ENCODE measurements at places on chromosomes 11 and 22. TPM values are rescaled to one million over a fixed set of nuclear protein-coding genes. Genes with fewer than 3 reads are reported as not detected.
A peak's percentile ranks its signal among the peaks of the same experiment; 100 is the strongest.

- no peak overlapping the region for H3K4me3 ChIP-seq
- DNase-seq, result peak; percentile 2
- H3K27me3 ChIP-seq, result no peaks in the 10 kb centered on the region
- H3K4me1 ChIP-seq, result no peaks in the 10 kb centered on the region
These were observed 38.3 kb upstream of the BRSK2 start for GRCh38 chr11:1351278-1351937.

DNA sequence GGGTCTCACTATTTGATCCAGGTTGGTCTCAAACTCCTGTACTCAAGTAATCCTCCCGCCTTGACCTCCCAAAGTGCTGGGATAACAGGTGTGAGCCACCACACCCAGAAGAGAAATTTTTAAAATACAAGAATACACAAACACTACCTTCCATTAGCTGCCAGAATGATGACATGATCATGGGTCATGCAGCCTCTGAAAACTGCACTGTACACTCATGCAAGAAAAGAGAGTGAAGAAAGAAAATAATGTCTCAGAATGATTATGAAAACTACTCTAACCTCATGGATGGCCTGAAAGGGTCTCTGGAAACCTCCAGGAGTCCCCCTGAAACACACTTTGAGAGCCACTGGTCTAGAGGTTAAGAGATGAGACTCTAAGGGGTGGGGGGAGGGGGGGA lies 18.8 kb downstream of the VPS37C start:
- no peak overlapping the region for H3K4me3 ChIP-seq
- no peak for DNase-seq
- H3K27me3 ChIP-seq, result no peaks in the 10 kb centered on the region
- H3K36me3 ChIP-seq, result no peaks in the 10 kb centered on the region
- no peak overlapping the region for H3K27ac ChIP-seq

DNA sequence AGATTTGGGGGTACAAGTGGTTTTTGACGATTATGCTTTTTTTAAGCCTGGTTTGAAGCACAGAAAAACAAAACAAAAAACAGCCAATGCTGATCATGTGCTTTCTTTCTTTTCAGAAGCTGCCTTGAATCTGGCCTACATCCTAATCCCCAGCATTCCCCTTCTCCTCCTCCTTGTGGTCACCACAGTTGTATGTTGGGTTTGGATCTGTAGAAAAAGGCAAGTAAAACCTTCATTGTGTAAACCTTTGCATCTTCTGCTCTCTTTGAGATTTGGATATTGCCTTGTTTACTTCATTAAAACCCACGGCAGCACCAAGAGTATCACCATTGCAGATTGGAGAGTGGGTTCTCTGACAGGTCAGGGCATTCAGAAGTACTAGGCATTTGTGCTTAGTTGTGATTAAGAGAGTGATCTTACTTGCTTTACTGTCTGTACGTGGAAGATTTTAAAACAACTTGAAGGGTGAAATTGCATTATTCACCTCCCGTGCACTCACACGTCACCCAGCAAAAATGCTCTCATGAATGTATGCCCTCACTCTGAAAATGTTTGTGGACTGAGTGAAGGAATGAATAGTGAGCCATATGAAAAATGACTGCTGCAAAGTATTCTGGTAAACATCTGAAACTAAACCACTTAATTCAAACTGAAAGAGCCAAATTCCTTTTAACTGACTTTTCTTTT lies 17.0 kb downstream of the LAYN start:
- H3K4me1 ChIP-seq, result no peaks in the 10 kb centered on the region
- H3K27ac ChIP-seq, result no peak overlapping the region
- no peaks in the 10 kb centered on the region for H3K27me3 ChIP-seq
- H3K4me3 ChIP-seq, result no peak overlapping the region
- no peaks in the 10 kb centered on the region for H3K36me3 ChIP-seq

DNA sequence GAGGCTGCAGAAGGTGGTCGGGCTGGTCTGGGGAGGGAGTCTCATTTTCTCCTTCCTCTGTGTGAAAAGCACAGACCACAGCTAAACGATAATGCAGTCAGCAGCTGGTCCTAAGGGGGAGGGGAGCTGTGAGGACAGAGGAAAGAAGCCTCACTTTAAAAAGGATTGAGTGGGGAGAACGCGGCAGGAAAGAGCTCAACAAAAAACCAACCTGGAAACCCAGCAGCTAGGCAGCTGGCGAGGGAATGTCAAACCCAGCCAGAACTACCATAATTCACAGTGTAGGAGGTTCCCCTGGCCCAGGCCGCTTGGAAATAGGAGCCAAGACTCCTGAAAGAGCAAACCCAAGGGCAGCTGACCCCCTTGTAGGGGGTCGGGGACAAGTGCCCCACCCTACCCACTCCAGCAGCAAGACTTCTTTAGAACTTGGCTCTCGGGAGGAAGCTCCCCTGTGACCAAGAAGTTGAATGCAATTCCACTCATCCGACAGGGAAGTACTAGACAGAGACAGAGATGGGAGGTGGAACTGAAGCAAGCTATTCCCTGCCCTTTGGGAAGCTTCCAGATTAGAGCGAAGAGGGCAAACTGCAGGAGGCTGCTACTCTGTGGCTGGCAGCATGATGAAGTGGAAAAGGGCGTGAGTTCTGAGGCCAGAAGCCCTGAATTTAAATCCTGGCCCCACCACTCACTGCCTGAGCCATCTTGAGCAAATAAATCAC lies 16.5 kb upstream of the DGKZ start:
- H3K4me3 ChIP-seq, result no peak overlapping the region
- peaks cover 5% of the 10 kb centered on the region for H3K4me1 ChIP-seq
- H3K27ac ChIP-seq, result no peak overlapping the region
- H3K27me3 ChIP-seq, result no peaks in the 10 kb centered on the region

DNA sequence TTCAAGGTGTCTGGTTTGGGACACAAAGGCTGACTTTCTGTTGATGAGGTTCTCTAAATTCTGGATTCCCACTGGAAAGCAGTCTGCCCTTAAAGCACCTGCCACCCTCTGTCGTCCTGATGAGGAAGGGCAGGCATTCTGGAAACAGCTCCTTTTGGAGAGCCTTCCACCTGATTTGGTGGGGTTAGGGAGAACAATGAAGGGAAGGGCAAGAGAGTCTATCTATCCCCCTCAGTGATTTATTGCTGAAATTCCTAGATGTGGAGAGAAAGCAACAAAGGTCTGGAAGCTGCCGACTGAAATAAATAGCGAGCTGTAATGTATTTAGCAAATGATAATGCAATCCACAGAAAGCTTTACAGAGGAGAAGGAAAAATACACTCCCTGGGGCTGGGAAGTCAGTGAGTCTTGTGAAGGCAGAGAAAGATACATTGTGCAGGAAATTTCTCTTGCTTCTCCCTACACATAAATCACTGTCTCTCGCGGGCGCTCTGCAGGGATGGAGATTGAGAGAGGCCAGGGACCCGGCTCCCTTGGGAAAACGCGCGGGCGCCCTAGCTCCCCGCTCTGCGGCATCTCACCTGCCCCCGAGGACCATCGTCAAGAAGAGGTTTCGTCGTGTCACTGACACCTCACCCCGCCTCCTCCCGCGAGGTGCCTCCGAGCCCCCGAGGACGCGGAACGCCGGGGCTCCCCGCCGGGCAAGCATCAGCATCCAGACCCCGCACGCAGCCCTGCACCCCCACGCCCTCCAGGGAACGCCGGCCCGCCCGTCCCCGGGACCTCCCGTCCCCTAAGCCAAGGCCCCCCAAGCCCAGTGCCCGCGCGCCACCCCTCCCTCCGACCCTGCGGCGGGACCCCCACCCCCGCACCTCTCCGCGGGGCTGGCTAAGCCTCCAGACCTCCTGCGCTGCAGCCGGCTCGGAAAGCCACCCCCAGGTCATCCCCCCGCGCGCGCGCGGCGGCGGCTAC lies 673 bp downstream of the CDON start:
- DNase-seq, result peak; percentile 75
- H3K27me3 ChIP-seq, result no peaks in the 10 kb centered on the region
- peak overlapping the region; percentile 74 for H3K27ac ChIP-seq
- no peaks in the 10 kb centered on the region for H3K36me3 ChIP-seq

GRCh38 chr11:46072172-46072964 lies 48.9 kb downstream of the PHF21A start:
- no peaks in the 10 kb centered on the region for H3K27me3 ChIP-seq
- peaks cover 6% of the 10 kb centered on the region for H3K36me3 ChIP-seq
- H3K4me3 ChIP-seq, result no peak overlapping the region

- H3K27me3 ChIP-seq, result no peaks in the 10 kb centered on the region
- H3K4me1 ChIP-seq, result no peaks in the 10 kb centered on the region
- H3K36me3 ChIP-seq, result no peaks in the 10 kb centered on the region
- no peak overlapping the region for H3K4me3 ChIP-seq
These were observed 1447.7 kb downstream of the TBC1D22A start for GRCh38 chr22:48210198-48210580.

- H3K36me3 ChIP-seq, result no peaks in the 10 kb centered on the region
- no peak overlapping the region for H3K27ac ChIP-seq
- H3K4me1 ChIP-seq, result no peaks in the 10 kb centered on the region
- no peak overlapping the region for H3K4me3 ChIP-seq
- no peak for DNase-seq
These were observed 83.2 kb upstream of the SYT13 start for GRCh38 chr11:45369313-45369712.

- H3K4me1 ChIP-seq, result peaks cover 5% of the 10 kb centered on the region
- no peaks in the 10 kb centered on the region for H3K27me3 ChIP-seq
- no peak overlapping the region for H3K27ac ChIP-seq
- H3K4me3 ChIP-seq, result no peak overlapping the region
These were observed 13.6 kb downstream of the PGM2L1 start for GRCh38 chr11:74384641-74385040.

Gene IL18
- total RNA-seq, result 4.8 TPM
